ENCODE measurements at places on chromosomes 4 and X.

- no peak for DNase-seq
Observed at GRCh38 chr4:83269256-83269655, 15.3 kb downstream of the COQ2 start.

DNA sequence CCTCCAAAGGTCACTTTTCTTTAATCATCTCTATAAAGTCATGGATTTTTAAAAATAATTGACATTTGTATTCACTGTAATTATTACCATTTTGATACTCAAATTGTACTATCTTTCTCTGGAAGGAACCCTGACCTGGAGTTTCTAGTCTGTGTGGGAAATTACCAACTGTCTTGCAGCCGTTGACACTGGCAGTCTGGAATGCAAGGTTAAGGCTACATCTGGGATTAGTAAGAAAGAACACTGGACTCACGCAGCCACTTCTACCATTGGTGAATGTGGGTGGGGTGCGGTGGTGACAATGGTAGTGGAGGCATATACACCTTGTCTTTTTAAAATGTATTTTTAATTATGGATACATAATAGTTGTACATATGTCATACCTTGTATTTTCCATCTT, 40.9 kb downstream of the EGF start:
- DNase-seq = no peak

GRCh38 chrX:9845578-9845952, 59.3 kb downstream of the SHROOM2 start:
- no peak for DNase-seq

DNA sequence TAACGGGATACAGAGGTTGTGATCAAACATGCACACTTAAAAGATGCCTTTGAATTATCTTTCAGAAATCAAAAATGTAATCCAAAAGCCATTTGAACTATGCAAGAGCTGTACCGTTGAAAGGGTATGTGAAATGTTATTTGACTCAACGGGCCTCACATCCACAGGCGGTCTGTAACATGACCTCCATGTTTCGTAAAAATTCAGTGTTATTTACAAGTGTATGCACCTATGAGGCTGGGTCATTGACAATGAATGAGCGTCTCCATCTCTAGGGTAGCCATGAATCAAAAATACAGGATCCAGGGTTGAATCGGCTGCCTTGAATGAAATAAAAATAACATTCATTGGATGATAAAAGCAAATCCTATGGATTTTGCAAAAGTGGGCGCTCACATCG, 100.1 kb downstream of the CRLF2 start:
- no peak for DNase-seq

GRCh38 chrX:17567187-17567586, 170.1 kb upstream of the SCML1 start:
- no peak for DNase-seq

GRCh38 chrX:148784856-148785255, 284.4 kb downstream of the AFF2 start:
- DNase-seq = no peak

GRCh38 chrX:78746496-78746895, 1.0 kb upstream of the LPAR4 start:
- DNase-seq = no peak
